ENCODE measurements at places on chromosomes 3 and 15.

DNA sequence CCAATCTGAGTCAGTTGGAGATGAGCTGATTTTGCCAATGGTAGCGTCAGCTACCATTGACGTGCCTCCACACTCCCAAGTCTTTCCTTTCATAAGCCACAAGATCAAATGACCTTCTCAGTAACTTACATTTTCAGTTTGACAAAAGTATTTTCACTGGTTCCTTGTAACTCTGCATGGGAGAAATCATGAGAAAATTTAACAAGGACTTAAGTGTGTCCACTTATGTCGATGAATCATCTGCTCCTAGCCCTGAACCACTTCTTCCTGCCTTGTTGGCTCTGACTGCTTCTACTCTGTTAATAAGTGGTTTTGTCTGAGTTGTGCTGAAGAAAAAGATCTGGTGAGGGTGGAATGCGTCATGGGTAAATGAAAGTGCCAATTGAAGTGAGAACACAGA, 101.2 kb downstream of the NFKBIZ start:
- peak; percentile 96 for DNase-seq

GRCh38 chr15:29698030-29698701, 124.1 kb downstream of the TJP1 start:
- peak; percentile 12 for DNase-seq

GRCh38 chr3:14741510-14741909, 66.6 kb downstream of the C3orf20 start:
- DNase-seq, result no peak

- no peak for DNase-seq
Measured at GRCh38 chr3:123194552-123194951, 7.2 kb upstream of the SEC22A start.

- no peak for DNase-seq
Measured at GRCh38 chr3:155744010-155744625, 753 bp downstream of the PLCH1 start.

DNA sequence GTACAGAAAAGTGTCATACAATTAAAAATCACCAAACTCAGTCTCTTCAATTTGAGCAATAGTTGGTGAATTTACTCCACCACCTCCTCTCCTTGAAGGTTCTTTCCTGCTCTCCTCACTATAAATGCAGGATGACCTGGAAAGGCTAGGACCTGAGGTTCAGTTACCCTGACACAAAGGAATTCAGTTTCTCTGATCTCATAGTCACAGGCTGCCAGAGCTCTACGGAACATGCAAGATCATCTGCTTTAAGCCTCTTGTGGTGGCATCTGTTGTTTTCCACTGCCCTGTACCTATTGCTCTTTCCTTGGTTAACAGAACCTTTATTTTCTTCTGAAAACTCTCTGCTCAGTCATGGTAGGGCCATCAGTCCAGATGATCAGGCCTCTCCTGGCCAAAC, 4.9 kb upstream of the TP63 start:
- no peak for DNase-seq

DNA sequence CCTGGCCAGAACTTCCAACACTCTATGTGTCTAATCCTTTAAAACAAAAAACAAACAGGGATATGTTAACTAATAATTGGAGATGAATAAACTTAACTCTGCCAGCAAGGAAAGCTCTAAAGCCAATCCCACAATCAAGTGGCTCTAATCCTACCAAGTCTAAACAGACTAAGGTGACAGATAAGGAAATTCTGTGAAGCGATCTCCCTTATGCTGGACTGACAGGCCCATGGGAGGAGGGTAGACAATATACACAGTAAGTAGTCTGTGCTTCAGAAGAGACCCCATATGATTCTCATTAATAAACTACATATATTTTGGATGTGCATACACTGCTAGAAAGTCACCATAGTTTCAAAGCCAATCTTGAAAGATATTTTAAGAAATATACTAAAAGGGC, 10.1 kb downstream of the VPS13C start:
- DNase-seq, result no peak

DNA sequence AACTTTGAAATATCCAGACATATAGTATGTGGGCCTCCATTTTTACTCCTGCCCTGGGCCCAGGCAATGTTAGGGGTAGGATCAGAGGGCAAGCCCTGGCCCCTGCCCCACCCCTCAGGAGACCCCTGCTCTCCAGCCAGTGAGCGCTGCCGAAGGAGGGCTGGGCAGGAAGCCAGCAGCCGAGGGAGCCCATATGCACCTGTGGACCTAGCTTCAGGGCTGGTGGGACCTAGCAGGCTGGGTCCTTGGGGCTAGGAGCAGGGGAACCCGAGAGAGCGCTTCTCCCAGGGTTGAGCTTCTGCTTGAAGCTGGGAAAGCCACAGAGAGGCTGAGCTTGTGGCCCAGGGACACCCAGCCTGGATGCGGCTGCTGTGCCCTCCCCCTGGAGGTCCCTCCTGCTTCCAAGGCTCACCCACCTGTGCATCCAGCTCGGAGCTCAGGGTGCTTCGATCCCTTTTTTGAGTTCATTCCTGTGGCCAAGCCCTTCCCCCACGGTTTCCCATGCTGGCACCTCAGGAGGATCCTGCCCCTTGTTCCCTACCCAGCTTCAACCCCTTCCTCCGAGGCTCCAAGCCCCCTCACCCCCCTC, 21.0 kb upstream of the CYP11A1 start:
- DNase-seq, result no peak

DNA sequence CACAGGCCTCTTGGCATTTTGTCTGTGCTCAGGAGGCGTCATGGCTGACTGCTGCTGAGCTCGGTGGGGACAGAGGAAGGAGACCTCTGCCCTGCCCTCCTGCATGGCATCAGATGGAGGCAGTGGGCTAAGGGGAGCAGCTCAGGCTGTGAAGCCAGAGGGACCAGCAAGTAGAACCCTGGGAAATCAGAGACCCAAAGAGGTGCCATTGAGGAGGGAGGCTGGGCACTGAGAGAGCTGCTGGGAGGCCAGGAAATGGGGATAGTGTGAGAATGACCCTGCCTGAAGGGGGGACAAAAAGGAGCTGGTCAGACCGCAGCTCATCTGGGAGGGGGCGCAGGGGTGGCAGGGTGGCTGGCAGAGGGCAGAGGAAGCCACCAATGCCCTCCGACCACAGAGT, 136.8 kb downstream of the FBLN2 start:
- DNase-seq, result no peak

- peak; percentile 31 for DNase-seq
Measured at GRCh38 chr15:43285609-43286037, 18.9 kb upstream of the TGM5 start.

DNA sequence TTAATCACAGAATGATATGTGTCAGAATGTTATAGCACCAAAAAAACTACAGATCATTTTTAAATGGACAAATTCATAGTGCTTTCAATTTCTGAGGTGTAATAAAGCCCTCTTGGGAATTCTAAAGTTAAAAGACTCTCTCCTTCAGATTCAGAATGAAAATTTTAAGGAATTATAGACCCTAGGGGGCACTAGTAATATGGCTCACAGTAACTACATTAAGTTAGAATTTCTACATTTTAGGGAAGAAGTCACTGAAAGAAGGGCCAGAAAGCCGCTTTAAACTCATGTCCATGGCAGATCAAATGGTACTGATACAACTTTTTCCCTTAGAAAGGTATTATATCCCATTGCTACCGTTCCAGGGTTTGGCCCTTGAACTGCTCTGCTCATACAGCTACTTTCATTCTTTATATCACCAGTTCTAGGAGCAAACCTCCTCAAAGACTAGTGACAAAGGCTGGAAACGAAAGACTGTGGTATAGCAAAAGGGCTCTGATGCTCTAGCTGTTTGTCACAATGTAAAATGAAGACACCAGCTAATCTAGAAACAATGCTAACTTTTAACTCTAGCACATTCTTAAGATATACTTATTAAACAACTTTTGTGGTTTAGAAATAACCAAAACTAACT, 18.1 kb downstream of the DAZL start:
- DNase-seq, result no peak

- no peak for DNase-seq
Measured at GRCh38 chr3:150238995-150239619, 169.0 kb upstream of the TSC22D2 start.

DNA sequence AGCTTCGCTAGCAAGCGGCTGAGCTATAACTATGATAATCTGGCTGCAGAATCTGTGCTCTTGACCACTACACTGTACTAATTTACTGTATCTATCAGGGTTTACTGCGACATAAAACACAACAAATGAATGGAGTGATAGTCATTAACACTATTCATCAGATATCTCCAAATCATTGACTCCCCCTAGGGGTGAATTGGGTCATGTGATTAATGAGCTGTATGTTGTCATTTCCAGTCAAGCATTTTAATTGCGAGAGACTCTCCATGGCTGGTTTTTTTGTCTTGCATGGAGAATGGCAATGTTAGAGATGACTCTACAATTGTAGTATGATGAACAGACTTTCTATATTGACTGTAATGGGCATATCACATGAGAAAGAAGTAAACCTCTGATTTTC, 10.5 kb upstream of the TM4SF18 start:
- no peak for DNase-seq

GRCh38 chr3:25171897-25172296, 256.2 kb upstream of the RARB start:
- DNase-seq, result no peak

- DNase-seq, result no peak
Measured at GRCh38 chr15:79950247-79950646, 20.7 kb downstream of the BCL2A1 start.

- DNase-seq, result no peak
Measured at GRCh38 chr15:70618929-70619328, 144.4 kb downstream of the UACA start.

- no peak for DNase-seq
Measured at GRCh38 chr3:171526146-171526545, 65.9 kb upstream of the TNIK start.

GRCh38 chr3:173049360-173049759, 91.7 kb downstream of the SPATA16 start:
- no peak for DNase-seq

DNA sequence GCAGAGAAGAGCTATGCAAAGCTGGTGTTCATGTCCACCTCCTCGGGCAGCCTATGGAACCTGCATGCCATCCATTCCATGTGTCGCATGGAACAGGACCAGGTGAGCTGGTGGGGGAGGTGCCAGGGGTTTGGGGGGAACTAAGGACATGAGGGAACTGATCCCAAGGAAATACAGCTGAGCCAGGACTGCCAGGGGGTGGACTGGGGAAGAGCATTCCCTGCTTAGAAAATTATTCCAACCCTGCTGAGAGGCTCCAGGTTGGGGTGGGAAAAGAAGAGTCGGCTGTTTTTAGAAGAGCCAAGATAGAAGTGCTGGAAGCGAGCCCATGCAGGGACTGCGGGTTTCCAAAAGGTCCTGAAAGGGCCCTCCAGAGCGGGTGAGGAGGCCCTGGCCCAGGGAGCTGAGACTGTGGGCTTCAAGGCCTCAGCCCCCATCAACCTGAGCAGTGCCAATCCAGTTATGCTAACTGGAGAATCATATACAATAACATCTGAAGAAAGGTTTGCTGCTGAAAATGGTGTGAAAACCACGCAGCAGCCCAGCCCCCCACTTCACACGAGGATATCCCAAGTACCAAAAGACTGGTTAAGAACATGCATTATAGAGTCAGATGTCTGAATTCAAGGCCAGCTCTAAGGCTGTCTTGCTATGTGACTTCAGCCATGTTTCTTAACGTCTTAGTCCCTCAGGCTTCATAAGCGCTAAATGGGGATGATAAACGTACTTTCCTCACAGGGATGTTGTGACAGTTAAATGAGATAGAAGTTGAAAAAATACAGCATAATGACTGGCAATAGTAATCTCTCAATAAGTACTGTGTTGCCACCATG, 7.8 kb downstream of the DISP2 start:
- no peak for DNase-seq

DNA sequence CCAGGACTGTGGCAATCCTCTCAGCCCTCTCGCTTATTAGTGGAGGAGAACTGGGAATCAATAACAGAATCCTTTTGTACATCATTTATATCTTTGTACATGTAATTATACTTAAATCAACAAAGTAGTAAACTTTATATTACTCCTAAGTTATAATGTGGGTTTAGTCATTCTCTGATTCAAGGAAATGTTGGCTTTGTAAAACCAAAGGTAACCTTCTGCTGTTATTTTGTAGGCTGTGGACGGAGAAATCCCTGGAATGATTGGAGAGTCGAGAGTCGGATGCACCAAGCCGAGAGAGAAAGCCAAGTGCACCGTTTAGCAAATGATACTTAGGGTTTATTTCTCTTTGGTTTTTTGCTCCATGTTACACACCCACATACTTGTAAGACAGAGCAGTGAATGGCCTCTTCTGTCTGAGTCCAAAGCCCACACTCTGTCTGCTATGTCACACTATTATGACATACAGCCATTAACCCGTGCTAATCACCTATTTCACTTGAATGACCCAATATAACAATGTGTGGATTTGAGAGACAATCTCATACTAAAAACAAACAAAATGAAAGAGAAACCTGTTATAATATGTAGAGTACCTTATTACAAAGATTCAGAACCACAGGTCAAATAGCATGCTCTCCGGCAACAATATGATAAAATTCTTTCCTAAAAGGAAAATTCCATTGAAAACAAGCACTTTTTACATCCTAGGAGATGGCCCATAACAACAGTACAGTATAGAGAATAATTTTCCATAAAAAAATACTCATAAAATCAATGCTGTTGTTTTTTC, 72.2 kb downstream of the MECOM start:
- DNase-seq, result no peak

DNA sequence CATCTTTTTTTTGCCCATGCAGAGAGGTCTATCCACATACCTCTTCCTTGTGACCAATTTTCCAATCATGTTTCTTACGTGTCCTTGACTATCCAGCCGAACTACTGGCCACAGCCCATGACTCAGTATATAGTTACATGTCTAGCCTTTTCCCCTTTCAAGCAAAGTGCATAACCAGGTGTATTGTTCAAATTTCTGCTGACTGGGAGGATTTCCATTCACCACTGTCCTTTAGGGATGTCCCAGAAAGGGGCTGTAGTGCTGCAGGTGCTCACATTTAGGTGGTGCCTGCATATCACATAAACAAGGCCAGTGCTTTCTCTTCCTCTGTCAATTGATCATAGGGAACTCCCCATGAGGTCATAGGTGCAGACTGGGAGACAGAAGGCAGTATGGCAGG, 69.4 kb upstream of the ALDH1A3 start:
- DNase-seq, result no peak

DNA sequence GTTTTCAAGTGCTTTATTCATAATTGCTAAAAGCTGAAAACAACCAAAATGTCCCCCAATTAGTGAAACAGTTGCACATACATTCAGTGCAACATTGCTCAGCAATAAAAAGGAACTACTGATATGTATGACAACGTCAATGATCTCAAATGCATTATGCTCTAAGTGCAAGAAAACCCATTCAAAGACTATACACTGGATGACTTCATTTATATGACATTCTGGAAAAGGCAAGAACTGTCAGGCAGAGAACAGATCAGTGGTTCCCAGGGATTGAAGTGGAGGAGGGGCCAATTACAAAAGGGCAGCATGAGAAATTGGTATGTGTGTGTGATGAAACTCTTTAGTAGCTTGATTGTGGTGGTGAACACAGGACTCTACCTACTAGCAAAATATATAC, 585.6 kb downstream of the TBL1XR1 start:
- DNase-seq, result no peak

DNA sequence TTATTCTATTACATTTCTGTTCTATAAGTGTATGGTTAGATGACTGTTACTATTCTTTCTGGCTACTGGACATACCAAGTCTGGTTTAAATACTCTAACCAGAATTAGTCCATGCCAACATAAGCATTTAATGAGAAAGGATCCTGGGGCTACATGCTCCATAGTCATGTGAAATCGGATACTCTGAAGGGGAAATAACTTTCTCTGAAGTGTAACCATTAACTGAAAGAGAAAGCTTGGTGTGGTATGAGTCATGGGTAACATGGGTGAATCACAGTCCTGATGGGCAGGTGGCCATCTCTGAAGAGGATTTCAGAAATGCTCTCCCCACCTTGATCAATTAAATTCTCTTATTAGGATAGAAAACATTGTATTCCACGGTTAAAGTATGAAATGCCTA, 69.4 kb downstream of the FHIT start:
- DNase-seq, result peak; percentile 71
